ENCODE measurements at places on chromosomes 5 and 9.

DNA sequence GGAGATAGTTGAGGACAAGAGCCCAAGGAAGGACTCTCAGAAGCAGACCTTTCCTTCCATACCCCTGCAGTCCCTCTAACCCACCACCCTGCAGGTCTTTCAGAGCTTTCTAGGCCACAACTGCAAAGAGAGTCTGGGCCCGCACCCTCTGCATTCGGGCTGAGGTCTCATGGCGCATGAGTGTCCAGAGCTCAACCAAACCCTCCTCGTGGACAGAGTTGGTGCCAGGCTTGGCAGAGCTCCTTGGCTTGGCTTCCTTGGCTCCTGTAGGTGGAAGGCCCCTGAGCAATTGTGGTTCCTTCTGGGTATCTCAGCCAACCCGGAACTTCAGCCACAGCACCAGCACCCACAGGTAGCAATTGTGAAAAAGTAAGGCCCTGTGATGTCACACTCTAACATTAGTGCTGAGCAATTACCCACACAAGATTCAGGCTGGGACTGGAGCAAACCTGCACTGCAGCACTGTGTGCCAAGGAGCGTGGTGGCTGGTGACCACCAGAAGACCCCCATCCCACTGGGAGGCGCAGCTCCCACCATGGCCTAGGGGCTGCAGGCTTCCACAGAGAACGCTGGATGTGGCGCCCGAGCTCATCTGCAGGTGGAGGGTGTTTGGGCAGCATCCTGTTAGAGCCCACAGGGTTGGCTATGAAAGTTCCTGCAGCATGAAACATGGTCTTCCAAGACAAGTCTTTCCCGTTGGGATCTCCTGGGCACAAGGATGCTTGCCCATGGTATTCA lies 38.8 kb downstream of the FOXI1 start:
- no peak for DNase-seq

DNA sequence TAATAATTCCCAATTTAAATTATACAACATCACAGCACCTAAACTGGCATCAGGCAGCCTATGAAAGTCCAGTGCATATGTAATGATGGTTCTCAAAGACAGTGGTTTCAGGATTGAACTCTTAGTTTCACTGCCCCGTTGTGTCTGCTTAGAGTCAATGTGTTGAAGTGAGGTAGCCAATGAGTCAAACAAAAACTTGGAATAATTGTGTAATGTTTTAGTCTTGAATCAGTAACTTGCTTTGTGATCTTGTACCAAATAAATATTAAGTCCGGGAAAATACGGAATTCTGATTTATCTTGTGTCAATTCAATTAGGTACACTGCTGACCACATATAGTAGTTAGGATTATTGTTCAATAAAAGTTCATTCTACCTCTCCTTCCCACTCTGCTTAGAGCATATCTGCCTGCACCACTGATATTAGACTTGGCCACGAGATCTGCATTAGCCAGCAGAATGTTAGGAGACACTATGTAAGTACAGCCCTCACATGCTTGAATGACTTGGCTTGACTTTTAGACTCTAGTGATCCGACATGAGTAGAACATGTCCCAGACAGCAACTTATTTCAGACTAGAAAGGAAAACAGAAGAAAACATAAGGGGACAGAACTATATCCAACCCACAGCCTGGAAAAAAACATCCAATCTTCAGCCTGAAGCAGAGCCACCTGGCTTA lies 441.5 kb upstream of the PTGER4 start:
- DNase-seq, result no peak

DNA sequence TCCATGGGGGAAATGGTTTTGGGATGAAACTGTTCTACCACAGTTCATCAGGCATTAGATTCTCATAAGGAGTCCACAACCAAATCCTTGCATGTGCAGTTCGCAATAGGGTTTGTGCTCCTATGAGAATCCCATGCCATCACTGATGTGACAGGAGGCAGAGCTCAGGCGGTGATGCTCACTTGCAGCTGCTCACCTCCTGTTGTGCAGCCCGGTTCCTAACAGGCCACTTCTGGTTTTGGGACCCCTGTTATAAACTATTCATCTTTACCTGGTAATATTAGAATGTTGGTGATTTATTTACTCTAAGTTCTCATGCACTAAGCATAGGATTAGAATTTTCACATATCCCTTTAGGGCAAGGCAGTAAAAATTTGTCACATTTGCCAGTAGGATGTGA lies 122.3 kb downstream of the CDC42SE2 start:
- DNase-seq, result no peak

DNA sequence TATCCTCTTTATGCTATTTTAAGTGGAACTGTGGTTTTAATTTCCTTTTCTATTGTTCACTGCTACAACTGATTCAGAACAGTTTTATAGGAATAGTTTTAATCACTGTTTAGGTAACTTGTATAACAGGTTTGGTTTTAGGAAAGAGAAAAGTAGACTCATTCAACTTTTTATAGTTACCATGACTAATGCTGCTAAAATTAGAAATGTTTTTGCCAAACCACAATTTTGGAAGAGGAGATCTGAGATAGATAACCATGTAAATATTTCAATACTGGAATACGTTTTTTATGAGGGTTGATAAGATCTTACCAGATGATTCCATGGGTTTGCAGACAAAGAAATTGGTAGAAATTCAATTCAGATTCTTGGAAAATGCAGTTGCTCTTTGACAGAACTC lies 404.6 kb upstream of the ARRDC3 start:
- no peak for DNase-seq

DNA sequence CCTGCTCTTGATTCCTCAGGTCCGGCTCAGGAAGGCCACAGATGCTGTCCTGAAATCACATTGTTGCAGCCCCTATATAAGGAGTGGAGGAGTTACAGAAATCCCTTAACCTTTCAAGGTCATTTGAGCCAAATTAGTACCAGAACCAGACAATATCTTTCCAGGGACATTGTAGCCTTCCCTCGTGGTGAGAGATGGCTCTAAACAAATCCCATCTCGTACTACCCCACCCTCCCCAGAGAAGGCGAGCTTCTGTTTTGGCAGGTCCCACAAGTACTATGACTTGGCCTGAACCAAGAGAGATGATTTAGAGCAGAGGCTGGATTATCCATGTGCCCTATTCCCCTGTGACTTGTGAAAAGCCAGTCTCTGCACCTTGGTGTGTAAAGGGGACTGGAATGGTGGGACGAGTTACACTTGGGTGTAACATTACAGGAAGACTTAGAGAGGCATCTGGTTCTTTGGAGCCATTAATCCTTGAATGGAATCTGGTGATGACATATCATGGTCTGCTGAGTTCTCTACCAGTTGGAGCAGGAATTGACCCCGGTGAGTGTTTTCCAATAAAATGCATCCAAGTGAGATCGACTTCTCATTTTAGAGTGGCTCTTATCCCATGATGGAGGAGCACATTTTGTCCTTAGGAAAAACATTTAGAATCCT lies at the start of gene FAM240B:
Gene FAM240B, minus strand, starts transcription at position 51 of the 663 bp plus-strand sequence. CDS start 16,134 bp downstream, outside the sequence.
- peak; percentile 74 for DNase-seq

DNA sequence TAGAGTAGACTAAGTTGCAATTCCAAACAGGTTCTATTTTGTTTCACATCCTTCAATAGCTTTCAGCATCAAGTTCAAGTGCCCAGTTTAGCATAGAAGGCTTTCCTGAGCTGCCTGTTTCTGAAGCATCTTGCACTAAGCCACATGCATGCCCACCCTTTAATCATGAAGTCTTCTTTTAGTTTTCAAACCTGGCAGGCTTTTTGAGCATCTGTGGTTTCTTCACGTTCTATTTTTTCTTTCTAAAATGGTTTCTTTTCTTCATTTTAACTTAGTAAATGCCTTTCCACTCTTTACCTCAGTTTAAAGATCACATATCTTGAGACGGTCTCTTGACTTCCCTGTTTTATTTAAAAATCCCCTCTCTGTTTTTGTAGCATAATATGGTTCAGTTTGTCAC lies 360.1 kb downstream of the MAN2A1 start:
- DNase-seq, result no peak
